ENCODE measurements at places on chromosomes 7 and 10.

DNA sequence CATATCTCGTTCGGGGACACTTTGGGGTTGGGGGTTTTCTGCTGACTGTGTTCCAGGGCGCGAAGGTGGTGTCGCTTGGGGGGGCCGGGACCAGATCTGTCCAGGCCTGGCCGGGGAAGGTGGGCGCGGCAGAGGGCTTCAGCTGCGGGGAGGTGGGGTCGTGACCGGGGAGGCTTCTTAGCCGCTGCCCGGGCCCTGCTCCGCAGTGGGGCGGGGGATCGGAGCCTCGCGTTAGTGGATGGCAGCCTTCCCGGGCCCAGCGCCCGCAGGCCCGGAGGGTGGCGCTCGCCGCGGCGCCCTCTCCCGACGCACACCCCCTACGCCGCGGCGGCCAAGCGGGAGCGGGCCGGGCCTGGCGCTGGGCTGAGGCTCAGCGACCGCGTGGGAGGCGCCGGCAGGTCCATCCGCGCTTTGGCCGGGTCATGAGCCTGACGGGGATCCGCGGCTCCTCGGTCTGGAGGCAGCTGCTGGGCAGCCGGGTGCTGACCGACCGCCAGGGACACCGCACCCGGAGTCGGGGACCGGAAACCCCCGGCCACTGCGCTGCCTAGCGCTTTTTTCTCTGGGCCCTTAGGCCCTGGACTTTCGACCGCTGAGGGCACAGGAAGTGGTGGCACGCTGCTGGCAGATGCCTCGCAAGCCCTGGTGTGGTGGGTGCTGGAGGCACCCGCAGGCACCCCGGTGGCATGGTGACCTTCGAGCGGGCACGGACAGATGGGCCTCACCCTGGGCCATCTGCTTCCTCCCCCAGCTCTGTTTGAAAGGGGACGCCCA lies 1.2 kb downstream of the AGAP3 start:
- peak; percentile 55 for DNase-seq

- no peak for DNase-seq
Observed at GRCh38 chr7:106337754-106338153, 53.0 kb upstream of the NAMPT start.

GRCh38 chr7:108332937-108333336 lies 123.3 kb downstream of the NRCAM start:
- no peak for DNase-seq

GRCh38 chr10:114306116-114306973 lies 67.3 kb downstream of the VWA2 start:
- peak; percentile 92 for DNase-seq

GRCh38 chr7:118022546-118022945 lies 149.3 kb upstream of the CTTNBP2 start:
- no peak for DNase-seq

DNA sequence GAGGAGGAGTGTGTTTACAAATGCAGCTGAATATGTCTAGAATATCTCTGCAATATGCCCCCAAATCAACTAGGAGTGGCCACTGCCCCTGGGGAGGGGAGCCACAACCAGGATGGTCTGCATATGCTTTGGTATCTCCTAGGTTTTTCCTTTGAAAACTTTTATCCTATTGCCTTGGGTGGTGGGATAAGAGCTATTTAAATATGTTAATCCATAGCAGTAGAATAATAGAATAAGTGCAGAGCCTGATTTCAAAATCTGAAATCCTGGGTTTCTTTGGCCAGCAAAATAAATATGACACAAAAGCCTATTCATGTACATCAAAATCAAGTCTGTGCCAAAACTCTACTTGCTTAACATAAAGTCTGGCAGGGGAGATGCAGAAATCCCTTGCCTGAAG lies 79.6 kb upstream of the FGFR2 start:
- DNase-seq, result no peak

DNA sequence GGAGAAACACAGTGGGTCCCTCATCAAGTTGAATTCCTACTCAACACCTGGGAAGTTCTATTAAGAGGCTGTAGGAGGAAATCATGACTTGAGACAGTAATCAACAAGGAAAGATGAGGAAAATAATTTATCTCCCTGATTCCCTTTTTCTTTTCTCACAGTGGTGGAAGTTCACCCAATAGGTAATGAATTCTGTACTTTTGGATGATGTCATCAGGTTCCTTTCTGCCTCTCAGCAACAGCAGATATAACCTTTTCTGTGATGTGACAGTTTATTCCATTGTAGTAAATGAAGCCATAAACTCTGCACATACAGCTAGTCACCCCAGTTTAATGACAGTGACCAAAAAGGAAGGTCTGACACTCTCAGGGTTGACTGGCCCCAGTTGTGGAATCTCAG lies 1265.0 kb downstream of the NXPH1 start:
- DNase-seq, result no peak

- no peak for DNase-seq
Observed at GRCh38 chr7:82445271-82445670, 1.7 kb upstream of the CACNA2D1 start.

DNA sequence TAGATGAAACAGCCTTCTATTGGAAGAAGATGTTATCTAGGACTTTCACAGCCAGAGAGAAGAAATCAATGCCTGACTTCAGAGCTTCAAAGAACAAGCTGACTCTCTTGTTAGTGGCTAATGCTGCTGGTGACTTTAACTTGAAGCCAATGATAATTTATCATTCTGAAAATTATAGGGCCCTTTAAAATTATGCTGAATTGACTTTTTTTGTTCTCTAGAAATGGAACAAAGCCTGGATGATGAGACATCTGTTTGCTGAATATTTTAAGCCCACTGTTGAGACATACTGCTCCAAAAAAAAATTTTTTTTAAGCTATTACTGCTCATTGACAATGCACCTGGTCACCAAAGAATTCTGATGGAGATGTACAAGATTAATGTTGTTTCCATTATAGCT lies 189.2 kb downstream of the MBL2 start:
- no peak for DNase-seq

- peak; percentile 61 for DNase-seq
Observed at GRCh38 chr7:130941322-130942210, 207.6 kb upstream of the KLF14 start.
